ENCODE measurements at places on chromosomes 7 and 10. TPM values are rescaled to one million over a fixed set of nuclear protein-coding genes. Genes with fewer than 3 reads are reported as not detected.

GRCh38 chr10:131730771-131731497, 169.9 kb upstream of the PPP2R2D start:
- no peak for DNase-seq

- DNase-seq = no peak
Observed at GRCh38 chr10:94088926-94089381, 95.2 kb downstream of the PLCE1 start.

Gene AVL9
- 53.6 TPM for total RNA-seq

Gene CELF2
- 24.6 TPM for total RNA-seq

DNA sequence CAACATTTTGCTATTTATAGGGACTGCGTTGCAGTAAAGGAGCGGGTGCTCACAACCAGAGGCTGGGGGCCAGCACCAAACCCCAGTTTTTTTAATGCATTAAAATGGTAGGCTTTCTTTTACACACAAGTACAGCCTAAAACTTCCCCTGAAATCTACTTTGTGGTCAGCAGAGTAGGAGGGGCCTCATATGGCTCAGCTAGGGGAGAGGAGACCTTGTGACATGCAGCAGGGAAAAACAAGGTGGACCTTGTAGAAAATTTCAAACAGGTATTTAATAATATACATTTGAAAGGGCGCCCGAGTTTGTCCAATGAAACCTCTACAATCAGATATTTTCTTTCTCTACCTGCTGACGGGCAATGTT, 1.4 kb downstream of the CCDC136 start:
- DNase-seq = no peak

Gene KRIT1
- 52.3 TPM for total RNA-seq

DNA sequence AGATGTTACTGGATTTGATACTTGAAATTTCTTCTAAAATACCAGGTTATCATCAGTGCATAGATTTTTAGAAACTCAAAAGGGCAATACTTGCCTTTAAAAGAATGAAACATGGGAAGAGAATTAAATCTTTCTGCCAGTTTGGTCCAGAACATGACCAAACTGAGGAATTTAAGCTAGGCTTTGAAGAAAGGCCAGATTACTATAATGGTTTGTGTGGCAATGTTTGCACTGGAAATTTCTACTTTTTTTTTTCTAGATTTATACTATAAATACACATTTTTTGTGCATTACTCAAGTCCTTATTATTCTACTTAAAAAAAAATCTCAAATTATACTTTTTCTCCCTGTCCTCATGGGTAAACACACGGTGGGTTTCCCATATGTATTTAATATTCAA, 9.2 kb downstream of the MKX start:
- no peak for DNase-seq

DNA sequence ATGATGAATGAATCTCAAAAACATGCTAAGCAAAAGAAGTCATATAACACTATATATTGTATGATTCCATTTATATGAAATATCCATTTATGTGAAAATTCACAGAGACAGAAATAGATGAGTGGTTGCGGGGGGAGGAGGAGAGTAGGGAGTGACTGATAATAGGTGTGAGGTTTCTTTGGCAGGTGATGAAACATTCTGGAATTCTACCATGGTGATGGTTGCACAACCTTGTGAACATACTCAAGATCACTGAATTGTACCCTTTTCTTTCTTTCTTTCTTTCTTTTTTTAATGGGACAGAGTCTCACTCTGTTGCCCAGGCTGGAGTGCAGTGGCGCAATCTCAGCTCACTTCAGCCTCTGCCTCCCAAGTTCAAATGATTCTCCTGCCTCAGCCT, 10.7 kb downstream of the SVOPL start:
- DNase-seq = no peak

Gene SPDYE16
- total RNA-seq = not detected

Gene NUPR2
- total RNA-seq = 1.0 TPM
